ENCODE measurements at places on chromosomes 2 and 18.

- DNase-seq: no peak
Measured at GRCh38 chr2:24054366-24055010, 4.9 kb downstream of the FKBP1B start.

- DNase-seq: no peak
Measured at GRCh38 chr2:108820482-108820881, 33.9 kb downstream of the CCDC138 start.

- DNase-seq: no peak
Measured at GRCh38 chr2:124065636-124066035, 40.5 kb downstream of the CNTNAP5 start.

- no peak for DNase-seq
Measured at GRCh38 chr2:149058936-149059335, 20.4 kb downstream of the LYPD6B start.

- DNase-seq: no peak
Measured at GRCh38 chr2:16821692-16822091, 156.1 kb upstream of the CYRIA start.

GRCh38 chr18:68147728-68148127 is 567.2 kb downstream of the TMX3 start:
- no peak for DNase-seq

DNA sequence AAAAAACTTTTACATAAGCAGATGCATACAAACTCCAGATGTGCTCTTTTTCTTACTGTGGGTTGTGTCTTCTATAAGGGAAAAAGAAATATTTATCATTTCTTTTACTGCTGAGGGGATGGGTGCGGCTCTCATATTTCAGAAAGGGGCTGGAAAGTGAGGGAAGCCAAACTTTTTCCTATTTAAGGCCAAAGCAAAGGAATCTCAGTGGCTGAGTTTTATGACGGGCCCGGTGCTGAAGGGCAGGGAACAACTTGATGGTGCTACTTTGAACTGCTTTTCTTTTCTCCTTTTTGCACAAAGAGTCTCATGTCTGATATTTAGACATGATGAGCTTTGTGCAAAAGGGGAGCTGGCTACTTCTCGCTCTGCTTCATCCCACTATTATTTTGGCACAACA is at the start of gene COL3A1:
Gene COL3A1, plus strand, starts transcription at position 210 of the 400 bp plus-strand sequence. Its CDS starts 117 bp downstream, at position 327.
- DNase-seq: no peak

DNA sequence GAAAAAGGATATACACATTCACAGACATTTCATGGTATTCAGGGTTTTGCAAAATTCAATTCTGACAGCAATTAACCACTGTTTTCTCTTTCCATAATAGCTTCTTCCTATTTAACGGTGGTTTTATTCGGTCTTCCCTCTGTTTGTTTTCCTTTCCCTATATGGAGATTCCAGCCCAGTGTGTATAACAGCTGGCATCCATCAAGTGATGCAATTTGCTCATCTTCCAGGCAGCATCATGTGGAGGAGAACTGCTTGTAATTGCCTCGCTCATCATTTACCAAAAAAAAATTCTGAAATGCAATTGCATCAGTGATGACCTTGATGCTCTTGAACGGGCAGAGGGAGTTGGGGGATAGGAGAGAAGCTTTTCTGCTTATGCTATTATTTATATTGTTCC is 165.9 kb upstream of the PGAP1 start:
- DNase-seq: no peak
